Fibroblast of the conjunctiva (primary cell): ENCODE measurements at places on chromosomes 11 and 22.

DNA sequence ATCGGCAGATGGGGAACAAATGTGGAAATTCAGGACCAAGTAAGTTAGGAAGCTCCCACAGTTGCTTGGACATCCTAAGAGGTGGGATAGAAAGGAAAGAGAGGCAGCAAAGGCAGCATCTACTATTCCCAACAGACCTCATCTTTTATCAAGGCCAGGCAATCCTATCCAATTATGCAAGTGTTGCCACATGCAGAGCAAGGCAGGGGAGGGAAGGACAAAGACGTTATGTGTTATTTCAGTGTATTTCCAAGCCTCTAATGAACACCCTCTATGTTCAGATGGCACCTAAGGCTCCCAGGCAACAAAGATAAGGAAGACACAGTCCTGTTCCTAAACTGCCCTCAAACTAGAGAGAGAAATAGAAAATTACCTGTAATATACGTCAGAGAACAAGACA, 9.2 kb downstream of the TIGD3 start:
- DNase-seq = no peak

DNA sequence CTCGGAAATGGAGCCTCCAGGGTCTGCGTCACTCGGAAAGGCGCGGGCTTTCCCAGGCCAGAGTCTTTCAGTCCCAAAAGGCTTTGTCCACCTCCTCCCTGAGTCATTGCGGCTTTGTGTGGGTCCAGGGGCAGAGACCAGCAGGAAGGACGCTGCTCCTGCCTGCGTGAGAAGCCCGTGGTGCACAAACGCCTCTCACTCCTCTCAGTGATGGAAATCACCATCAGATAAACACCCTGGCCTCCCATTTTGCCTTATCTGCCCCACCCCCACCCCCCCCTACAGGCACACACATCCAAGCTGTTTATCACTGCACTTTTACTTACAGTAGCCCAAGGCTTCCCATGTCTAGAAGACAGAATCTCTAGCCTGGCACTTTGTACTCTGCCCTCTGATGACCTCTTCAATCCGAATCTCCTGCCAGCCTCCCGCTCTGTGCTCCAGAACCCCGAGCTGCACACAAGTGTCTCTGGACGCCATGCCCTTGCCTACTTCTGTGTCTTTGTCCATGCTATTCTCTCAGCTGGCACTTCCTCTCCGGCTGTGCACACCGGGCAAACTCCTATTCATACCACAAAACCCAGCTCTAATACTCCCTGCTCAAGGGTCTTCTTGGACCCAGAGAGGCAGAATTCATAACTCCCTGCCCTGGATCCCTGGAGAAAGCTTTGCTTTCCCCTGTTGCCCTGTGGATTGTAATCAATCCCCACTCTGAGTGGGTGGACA, 954.6 kb downstream of the TBC1D22A start:
- no peak for DNase-seq

DNA sequence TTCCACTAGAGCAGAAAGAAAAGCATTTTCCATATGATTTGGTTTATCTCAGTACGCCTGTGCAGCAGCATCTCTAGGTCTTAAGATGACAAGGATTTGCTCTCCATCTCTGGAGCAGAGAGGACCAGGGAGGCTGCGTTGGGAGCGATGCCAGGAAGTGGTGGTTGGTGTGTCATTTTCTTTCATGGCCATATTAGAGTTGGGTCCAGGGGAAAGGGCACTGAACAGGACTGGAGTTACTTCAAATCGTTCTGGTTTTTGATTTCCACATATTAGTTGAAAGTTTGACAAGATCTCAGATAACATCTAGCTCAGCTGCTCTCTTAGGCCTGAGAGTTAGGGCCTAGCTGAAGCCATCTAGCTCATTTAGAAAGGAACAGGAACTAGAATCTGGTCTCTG, 157.7 kb downstream of the ADAMTS15 start:
- DNase-seq = no peak

- DNase-seq = no peak
Observed at GRCh38 chr11:121418625-121419114, 33.4 kb upstream of the SORL1 start.

- no peak for DNase-seq
Observed at GRCh38 chr22:37248251-37248650, 4.2 kb upstream of the RAC2 start.

DNA sequence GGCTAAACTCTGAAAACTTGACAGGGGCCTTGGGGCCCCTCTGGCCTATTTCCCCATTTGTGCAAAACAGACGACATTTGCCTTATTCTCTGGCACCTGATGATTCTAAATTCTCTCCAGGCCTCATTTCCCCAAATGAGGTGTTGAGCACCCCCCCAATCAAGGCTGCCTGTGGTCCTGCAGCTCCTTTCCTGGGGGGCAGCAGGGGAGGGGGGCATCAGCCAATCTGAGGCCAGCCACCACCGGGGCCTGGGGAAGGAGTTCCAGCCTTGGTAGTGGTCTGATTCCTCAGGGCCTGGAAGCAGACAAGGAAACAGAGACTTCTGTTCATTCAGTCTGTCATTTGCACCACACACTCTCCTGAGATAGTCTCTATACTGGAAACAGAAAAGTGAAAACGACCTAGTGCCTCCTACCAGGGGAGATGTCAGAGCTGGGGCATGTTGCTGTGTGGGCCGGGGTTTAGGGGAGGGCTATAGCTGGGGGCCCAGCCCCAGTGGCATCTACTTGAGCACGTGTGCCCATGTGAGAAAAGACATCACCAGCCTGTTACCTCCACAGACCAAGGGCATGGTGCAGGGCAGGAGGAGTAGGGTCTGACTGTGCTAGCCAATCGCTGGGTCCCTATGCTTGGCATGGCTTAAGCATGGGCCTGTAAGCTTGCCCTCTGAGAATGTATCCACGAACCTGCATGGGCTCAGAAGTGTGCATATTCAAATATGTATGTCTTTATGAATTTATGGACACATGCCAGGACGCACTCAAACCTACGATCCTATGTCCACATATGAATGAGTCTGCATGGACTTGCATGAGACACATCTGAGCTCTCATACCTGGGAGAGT, 1.8 kb upstream of the TPBGL start:
- DNase-seq = no peak

DNA sequence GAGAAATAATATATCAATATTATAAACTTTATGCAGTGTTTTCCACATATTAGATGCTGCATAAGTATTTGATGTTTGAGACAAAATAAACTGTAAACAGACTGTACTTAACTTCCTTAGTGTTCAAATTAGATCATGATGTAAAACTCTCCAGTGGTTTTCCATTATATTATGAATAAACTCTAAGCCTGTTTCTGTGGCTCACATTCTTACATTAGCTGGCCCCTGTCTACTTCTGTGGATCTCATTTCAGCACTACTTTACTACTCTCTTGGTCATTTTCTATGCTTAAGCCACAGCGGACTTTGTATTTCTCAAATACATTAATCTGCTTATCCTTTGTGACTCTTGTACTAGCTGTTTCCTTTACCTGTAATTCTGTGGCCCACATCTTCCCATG, 55.6 kb downstream of the ARHGEF12 start:
- DNase-seq = no peak

DNA sequence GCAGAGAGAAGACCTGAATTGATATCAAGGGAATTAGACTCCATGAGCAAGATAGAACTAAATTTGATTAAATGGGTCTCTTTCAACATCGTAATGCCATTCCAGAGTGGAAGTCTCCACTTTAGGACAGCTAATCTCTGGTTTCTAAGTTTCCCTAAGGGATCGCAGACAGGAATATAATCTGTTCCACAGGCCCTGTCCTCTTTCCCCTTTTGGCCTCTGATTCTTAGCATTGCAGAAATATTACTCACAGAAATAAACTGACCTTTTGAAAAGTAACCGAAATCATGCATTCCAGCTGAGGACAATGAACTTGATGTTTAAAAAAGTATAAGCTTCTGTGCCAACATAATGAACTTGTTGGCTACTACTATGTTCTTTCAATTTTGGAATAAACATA, 227.8 kb downstream of the ETS1 start:
- no peak for DNase-seq

GRCh38 chr11:85823816-85824215, 12.9 kb upstream of the SYTL2 start:
- DNase-seq = no peak

- no peak for DNase-seq
Observed at GRCh38 chr22:32608494-32608893, 133.9 kb downstream of the FBXO7 start.

DNA sequence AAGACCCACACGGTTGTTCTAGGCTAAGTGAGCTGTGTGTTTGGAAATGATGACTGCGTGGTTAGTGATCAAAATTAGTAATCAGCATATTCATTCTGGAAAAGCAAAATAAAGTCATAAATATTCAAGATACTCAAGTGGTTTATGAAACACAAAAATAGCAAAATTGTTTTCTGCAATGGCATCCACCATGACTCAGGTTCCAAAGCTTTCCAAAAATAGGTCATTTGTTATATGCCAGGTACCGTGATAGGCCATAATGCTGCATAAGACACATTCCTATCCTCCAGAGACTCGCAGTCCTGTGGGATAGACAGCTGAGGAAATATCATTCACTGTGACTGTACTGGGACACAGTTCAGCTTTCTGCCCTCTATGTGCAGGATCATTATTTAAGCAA, 2.4 kb upstream of the ATL3 start:
- no peak for DNase-seq

GRCh38 chr11:61315260-61315659, 17.6 kb downstream of the DDB1 start:
- DNase-seq = no peak

- no peak for DNase-seq
Observed at GRCh38 chr11:3200388-3201111, 18.1 kb downstream of the MRGPRG start.

GRCh38 chr22:32005453-32005852, 37.6 kb upstream of the SLC5A1 start:
- no peak for DNase-seq

GRCh38 chr11:23554002-23554401, 693.7 kb upstream of the CCDC179 start:
- DNase-seq = no peak

- DNase-seq = no peak
Observed at GRCh38 chr22:45830531-45831245, 146.3 kb downstream of the WNT7B start.

- no peak for DNase-seq
Observed at GRCh38 chr11:59289356-59290181, 69.1 kb upstream of the OR5AN1 start.

DNA sequence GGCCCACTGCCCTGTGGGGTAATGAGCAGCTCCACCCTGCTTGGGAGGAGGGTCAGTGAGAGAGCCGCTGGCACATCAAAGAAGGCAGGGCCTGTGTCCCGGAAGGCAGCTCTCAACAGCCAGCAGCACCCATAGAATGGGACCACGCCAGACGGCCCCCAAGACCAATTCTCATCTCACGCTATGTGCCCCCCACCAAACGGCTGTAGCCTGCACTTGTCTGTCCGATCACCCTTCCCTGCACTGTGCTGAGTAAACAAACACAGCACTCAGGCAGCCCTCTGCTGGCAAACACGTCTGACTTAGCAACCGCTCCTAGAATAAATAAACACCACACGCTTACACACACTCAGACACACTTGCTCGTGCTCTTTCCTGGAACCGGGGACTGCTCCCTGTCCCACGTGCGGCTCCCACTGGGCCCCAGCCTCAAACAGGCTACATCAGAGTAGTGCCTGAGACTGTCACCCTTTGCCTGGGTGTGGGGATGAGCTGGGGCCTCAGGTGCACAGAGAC, 53.2 kb upstream of the CDON start:
- peak; percentile 86 for DNase-seq
